CD4-positive, alpha-beta T cell treated with Interferon gamma for 1 hour (primary cell): ENCODE measurements at places on chromosomes 12 and 14.

DNA sequence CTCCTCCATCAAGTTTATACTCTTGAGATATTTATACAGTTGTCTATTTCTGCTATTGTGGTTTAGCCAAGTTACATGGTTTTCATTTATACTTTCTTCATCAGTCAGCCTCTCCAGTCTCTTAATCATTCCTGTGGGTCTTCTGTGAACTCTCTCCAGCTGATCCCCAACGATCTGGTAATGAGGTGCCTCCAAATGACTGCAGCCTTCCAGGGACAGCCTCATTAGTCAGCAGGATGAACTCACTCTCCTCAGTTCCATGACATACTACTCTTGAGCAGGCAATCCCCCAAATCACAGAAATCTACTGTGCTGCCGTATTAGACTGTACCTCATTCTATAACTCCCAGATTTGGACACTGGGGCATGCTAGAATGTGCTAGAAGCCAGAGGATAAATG is 15.3 kb downstream of the AREL1 start:
- DNase-seq: no peak

- no peak for DNase-seq
Measured at GRCh38 chr14:53956427-53957201, at the start of gene BMP4. Gene BMP4, minus strand, starts transcription at chr14:53956825. Its CDS starts 4,603 bp downstream, at chr14:53952222.

- DNase-seq: no peak
Measured at GRCh38 chr12:78183824-78184223, 353.1 kb downstream of the NAV3 start.

DNA sequence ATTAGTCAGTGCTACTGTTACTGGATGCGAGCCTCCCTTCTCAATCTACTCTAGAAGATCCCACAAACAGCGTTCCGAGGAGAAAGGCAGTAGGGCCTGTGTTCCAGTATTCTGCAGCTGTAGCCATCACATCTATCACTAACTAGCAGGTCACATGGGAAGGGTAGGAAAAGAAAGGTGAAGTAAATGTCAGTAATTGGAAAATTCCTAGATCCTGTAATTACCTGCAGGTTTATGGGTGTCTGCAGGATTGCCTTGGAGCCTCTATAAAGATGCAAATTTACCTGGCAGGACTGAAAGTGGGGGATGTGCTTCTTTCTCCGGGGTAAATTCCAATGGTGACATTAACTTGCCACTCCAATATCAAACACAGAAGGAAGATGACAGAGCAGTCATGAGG is 77.8 kb downstream of the FERMT2 start:
- DNase-seq: no peak

- peak; percentile 23 for DNase-seq
Measured at GRCh38 chr14:50303744-50304471, 8.1 kb downstream of the L2HGDH start.

DNA sequence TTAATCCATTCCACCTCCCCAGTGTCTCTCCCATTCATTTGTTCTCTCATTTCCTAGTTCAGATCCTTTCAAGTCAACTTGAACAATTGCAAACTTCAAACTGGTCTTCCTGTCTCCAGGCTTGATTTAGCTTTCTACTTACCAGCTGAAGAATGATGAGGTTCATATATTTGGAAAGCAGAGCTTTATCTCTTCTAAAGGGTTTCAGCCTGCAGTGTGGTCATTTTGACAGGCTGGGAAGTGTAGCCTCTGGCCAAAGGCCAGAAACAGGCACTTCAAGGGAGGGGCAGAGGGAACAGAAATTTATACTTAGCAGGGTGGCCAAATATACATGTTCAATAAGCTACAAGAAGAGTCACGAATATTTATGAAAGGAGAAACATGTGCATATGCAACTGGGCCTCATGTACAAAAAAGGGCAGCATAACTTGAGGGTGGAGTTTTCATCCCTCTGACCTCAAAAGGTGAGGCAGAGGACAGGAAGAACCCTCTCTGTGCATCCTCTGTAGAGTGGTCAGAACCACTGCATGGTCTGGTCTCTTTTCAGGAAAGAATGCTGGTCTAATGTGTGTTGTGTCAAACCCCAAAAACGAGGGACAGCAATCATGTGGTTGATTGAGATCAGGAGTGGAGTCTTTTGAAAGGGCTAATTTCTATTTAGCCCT is 34.0 kb upstream of the HECTD1 start:
- DNase-seq: no peak

GRCh38 chr12:57617942-57618341 is 6.7 kb downstream of the ARHGEF25 start:
- no peak for DNase-seq

DNA sequence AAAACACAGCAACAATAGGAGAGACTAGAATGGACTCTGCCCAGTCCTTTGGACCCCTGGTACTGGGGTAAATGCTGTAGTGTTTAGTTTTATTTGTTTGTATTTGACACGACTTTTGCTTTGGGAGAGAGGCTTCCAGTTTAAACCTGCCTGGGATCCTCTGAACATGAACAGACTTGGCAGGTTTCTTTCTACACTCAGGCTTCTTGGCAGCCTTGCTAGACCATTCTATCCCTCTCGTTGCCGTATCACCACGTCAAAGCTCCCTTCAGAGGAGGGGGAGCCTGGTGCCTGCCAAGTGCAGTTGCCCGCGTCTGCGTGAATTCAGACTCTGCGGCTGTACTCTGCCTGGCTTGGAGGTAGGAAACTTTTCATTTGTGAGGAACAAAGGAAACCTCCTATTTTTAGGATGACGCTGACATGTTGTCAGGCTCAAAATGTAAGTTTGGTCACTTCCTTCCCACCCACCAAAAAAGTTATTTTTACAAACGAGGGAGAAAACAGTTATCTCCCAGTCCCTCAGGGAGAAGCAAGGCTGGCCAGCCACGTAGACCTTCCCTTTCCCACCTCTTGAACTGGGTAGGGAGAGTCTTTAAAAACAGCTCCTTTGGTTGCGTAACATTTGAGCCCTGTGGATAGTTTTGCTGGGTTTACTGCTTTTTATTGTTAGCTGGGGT is 25.9 kb downstream of the CD9 start:
- no peak for DNase-seq

DNA sequence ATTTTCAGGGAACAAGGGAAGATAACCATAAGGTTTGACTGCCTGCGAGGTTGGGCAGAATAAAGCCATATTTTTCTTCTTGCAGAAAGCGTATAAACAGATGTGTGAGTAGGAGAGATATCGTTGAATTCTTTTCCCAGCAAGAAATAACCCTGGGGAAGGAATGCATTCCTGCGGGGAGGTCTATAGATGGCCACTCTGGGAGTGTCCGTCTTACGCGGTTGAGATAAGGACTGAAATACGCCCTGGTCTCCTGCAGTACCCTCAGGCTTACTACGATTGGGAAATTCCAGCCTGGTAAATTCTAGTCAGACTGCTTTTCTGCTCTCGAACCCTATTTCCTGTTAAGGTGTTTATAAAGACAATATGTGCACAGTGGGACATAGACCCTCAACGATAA is 225.0 kb downstream of the LRIG3 start:
- no peak for DNase-seq

DNA sequence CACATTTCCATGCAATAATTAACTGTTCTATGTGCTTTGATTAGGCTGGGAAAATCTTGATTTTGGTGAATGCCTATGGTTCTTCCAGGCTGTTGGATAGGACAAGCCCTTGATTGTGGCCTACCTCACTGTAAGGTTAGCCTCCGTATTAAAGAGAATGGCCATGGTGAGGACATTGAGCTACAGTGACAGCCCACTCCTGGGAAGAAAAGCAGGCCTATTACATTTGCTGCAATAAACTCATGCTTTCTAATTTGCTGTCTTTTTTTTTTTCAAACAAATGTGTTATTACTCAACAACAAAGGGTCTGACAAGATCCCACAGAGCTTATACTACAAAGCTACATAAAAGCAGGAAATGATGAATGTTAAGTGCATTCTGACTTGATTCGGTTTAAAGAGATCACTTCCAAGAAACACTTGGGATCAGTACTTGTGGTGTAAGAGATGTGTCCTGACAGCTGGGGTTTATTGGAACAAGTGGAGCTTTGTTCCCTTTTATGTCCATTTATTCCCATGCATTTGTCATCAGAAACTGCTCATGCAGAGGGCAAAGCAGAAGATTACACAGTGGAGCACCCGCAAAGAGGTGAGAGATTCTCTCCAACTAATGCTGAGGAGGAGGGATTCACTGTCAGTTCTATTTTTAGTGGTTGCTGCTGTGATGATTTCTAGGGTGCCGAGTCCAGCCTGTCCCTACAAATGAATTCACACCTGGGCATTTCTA is 29.1 kb upstream of the KCNK10 start:
- DNase-seq: no peak

DNA sequence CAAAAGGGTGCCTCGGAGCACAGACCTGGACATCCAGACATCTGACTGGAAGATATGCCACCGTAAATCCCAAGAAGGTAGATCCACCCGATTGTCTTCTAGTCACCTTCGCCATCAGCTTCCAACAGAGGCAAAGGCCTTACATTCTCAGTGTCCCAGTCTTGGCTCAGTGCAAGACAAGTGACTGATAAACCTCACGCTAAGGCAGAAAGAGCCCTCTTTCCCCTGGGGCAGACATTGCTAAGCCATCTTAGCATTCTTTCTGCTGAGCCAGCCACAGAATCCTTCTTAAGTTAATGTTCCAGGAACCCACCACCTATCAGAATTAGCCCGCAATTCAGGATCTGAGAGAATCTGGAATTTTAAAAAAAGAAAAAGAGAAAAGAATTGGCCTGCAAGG is 4.3 kb upstream of the PLEKHG6 start:
- no peak for DNase-seq

- DNase-seq: no peak
Measured at GRCh38 chr12:89962648-89963047, 254.0 kb upstream of the ATP2B1 start.

GRCh38 chr12:74537126-74537706 is 419 bp upstream of the ATXN7L3B start:
- no peak for DNase-seq

DNA sequence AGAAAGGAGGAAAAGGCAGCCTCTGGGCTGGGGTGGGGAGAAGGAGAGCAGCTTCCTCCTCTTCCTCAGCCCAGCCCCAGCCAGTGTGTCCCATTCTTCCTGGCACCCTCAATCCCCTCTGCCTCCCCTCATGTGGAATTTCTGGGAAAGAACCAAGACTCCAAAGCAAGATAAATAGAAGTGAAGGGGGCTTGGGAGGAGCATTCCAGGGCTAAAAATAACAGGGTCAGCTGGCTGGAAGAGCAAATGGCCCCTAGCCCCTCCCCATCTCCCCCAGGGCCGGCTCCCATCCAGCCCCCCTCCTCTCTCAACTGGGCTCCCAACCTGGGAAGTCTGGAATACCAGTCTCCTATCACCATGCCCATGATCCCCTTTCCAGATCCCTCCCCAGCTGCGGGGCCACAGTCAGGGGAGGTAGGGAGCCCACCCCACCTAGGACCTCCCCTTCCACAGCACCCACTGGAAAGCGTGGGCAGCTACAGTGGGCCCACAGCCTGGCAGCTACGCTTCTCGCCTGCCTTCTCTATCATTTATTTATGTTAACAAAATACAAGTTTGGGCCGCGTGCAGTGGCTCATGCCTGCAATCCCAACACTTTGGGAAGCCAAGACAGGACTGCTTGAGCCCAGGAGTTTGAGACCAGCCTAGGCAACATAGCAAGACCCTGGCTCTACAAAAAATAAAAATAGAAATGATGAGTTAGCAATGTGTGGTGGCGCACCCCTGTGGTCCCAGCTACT is 88.3 kb downstream of the IRF2BPL start:
- DNase-seq: no peak

DNA sequence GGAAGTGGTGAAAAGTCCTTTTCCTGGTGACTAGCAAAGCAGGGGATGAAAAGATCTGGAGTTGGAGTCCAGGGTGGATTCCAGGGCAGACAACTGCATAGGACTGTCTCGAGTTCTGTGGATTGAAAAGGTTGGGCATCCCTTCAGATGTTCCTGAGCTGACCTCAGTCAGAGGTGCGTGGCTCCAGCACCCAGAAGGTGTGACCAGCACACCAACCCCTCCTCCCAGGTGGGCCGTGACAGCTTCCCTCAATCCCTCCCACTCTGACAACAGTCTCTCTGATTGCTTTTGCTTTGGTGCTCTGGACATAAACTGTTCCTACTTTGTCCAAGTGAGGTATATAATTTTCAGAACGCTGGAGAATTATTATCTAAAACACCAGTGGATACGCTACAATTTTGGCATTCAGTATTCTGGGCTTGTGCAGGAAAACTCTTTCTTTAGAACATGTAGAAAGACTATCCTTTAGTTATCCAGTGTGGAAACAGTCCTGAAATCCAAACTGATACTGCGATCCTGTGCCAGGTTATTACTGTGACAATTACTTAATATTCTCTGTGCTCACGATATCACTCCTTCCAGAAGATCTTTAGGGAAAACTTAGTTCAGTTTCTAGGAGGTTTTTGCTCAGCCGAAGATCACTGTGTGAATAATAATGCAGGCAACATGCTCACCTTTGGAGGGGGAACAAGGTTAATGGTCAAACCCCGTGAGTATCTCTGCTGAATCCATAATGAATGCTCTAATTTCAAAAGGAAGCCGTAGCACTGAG is 87.9 kb downstream of the DAD1 start:
- DNase-seq: no peak

- no peak for DNase-seq
Measured at GRCh38 chr12:32970465-32971110, 74.0 kb upstream of the PKP2 start.
